ENCODE measurements at places on chromosomes 13 and 19.

- DNase-seq: no peak
These were observed 819 bp downstream of the KPTN start for GRCh38 chr19:47483200-47483599.

- DNase-seq: no peak
These were observed 36.3 kb downstream of the SMIM24 start for GRCh38 chr19:3443840-3444694.

DNA sequence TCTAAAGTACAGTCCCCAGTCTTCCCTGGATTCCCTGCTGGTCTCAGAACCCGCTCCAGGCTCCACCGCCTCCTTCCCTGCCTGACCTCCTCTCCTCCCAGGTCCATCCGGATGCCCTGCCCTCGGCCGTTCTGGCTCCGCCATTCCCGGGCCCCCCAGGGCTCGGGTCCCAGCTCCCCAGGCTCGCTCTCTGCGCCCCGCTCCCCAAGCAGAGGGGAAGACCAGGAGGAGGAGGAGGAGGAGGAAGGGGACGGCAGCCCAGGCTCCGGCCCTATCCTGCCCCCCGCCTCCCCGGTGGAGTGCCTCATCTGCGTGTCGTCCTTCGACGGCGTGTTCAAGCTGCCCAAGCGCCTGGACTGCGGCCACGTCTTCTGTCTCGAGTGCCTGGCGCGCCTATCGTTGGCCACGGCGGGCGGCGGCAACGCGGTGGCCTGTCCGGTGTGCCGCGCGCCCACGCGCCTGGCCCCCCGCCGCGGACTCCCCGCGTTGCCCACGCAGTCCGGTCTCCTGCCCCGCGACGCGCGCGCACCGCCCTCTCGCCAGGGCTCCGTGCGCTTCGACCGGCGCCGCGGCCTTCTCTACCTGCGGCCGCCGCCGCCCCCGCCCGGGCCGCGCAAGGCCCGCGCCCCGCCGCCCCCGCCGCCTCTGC is 647 bp downstream of the RNF225 start:
- no peak for DNase-seq

- no peak for DNase-seq
These were observed 3.1 kb downstream of the ZNF428 start for GRCh38 chr19:43616306-43616705.

GRCh38 chr13:74620308-74620707 is 486.1 kb upstream of the KLF12 start:
- DNase-seq: no peak

GRCh38 chr19:29120466-29120865 is 92.5 kb downstream of the UQCRFS1 start:
- DNase-seq: no peak

DNA sequence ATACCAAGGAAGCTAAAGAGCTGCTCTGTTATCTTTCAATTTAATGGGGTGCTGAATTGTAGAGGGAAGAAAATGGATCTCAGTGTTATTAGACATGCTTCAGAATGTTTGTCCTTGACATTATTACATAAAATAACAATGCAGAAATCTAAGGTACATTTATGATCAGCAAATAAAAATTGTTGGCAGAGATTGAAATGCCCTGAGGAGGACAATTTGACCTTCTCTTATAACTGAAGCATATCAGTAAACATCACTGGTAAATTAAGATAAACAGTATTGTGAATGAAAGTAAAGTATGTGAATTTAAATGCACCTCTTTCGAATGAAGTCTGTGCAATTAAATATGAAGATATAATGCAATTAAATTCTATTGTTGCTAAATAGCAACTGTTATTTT is 1362.1 kb upstream of the ATXN8OS start:
- DNase-seq: no peak

DNA sequence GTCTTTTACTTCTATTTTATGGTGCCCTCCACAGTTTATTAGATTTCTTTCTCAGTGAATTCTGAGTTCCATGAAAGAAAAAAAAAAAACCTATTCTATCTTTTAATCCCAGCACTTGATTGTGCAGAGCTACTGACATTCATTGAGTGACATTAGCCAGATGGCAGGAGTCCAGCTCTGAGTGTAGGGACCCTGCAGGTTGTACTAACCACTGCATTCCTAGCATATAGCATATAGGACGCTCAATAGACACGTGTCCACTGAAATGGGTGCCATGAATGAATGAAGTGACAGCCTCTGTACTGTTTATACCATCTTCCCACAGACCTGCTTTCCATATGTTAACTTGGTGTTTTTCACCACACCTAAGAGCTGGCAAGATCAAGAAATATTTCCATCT is 206.3 kb downstream of the RAP2A start:
- DNase-seq: no peak

DNA sequence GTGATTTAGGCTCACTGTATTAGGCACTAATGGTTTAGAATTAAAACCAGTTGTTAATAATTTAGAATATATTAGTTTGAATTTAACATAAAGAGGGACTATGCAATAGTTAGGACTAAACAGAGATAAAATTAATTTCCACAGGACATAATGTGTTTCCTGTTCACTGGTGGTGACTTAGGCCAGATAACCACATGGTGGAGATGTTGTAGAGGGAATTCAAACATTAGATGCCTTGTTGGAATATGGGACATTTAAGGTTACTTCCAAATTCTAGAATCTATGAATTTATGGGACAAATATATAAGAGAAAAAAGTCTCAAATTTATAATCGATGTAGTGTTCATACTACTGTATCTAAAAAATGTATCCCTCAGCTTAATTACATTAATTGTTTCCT is 615.5 kb upstream of the KLHL1 start:
- DNase-seq: no peak

DNA sequence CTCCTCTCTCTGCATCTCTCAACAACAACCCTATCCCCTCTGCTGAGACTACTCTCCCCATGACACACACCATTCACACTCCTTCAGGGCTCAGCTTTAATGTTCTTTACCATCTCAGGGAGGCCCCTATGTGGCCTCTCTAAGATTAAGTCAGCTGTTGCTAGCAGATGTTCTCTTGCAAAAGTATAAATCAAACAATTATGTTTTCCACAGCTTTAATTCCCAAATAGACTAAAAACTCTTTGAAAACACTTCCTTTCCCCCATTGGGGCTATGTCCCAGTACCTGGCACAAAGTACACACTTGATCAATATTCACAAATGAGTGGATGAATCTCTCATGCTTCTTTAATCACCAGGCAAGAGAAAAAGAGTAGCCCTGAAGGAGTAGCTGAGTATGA is 5.1 kb downstream of the PEG3 start:
- no peak for DNase-seq

DNA sequence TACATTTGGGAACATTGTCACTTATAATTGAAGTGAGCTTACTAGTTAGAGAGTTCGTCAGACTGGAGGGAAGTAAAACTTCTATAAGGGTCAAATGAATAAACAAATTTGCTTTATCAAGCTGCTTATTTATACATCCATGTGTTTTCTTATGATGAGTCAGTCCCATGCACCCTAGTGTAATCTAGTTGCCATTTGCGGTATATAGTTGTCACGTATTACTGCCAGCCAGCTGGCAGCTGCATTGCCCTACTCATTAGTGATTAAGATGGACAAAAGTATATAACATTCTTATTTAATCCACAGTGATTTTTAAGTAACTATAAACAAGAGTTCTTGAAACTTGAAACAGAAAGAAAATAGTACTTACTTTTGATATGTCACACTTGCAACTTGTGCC is 182.4 kb downstream of the GPC6 start:
- DNase-seq: no peak

DNA sequence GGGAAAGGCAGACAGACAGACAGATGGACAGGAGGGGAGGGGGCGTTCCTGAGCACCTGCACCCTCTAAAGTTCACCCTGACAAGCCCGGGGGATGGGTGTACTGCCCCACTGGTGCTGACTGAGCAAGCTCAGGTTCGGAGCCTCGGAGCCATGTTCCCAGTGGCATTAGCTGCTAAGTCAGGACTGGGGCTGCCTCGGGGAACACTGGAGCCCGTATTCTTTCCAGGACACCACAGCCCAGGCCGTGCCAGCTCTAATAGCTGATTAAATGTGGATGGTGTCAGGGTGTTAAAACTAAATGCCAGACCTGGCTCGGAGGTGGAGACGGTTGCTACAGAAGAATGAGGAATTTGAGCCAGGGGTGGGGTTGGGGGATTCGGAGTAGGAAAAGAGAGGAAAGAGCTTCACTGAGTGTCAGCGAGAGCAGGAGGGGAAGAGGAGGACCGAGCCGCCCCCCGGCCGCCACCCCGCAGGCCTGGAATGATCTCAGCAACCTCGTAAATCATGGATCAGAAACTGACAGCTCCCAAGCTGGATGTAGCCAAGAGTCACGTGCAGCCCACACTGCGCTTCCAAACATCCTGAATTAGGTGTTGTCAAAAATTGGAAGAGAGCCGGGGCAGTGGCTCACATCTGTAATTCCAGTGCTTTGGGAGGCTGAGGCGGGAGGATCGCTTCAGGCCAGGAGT is 10.4 kb downstream of the MAP2K2 start:
- DNase-seq: no peak

DNA sequence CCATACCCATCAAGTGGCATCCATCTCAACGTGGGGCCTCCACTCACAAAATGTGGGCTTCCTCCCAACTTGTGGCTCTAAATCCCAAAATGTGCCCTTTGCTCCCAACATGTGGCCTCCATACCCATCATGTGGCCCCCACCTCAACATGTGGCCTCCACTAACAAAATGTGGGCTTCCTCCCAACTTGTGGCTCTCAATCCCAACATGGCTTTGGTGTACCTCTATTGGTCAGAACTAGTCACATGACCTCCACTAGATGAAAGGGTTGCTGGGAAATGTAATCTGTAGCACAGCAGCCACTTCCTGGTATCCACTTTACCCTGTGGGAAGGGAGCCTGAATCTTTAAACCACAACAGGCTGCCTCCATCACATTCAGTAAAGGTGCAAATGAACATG is 10.1 kb upstream of the ACER1 start:
- no peak for DNase-seq

DNA sequence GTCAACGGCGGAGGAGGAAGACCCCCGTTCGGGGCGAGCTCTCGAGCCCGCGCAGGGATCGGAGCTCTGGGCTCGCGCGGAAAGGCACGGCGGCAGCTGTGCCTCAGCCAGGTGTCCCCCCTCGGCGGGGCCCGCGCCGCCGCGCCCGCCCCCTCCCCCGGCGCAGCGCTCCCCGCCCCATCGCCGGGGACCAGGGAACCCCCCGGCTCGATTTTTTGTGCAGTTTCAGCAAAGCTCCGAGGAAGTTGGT is 110.0 kb downstream of the KCNRG start:
- no peak for DNase-seq

DNA sequence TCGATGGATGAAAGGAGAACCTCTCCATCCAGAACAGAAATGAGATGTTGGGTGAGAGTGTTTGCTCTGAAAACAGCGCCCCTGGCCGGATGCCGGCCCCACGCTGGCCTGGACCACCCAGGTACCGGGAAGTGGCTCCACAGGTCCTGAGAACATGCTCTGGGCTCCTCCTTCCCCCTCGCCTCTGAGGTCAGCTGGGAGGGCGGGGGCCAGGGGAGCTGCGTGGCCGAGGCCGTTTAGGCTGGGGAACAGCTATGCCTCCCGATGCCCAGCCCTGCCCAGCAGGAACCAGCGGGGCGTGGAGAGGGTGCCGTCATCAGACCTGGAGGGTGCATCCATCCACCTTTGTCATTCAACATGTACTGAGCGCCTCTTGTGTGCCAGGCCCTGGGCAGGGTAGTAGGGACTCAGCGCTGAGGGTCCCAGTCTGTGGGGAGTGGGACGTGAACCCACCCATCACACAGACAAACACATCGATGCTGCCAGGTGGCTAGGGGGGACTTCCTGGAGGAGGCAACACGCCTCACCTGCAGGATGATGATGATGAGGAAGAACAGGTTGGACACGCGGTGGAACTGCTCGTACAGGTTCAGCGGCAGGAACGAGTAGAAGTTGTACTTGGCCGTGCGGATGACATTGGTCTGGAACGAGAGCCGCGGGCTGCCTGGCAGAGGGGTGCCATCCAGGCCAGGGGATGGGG is 4.2 kb downstream of the ATP8B3 start:
- DNase-seq: no peak

DNA sequence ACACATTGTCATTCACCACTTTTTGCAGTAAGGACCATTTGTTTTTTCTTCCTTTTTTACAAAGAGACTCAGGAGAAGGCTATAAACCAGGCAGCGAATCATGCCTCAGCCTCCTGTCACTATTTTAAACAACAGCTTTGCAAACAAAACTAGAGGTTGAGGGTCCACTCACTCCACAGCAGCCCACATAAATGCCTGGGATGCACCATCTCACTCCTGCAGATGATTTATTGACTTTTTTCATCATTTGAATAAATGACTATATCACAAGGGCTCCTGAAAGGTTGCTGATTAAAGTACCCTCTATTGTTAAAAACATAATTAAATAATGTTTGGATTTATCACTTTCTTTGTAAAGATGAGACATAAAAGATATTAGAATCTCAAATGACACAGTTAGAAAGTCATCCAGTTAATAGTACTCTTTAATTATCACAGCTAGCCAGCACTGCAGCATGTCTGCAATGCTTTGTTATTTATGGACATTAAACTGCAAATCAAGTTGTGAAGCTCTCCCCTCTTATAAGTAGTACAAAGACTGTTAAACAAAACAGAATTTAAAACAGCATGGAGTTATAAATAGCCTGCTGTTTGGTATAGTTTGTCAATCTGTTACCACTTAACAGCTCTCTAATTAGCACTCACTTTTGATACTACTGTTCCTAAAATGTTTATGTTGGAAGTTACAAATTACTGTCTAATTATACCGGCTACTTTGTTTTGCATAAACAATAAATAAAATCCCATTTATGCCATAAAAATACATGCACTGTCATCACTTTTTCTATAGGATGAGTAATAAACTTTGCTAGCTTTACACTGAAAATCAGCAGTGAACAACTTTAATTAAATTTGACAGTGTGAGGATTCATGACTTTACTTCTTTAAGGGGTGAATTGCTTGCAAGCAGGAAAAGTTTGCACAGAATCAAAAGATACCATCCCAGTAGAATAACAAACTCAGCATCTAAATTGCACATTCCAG is 853.2 kb downstream of the UQCRFS1 start:
- DNase-seq: no peak

DNA sequence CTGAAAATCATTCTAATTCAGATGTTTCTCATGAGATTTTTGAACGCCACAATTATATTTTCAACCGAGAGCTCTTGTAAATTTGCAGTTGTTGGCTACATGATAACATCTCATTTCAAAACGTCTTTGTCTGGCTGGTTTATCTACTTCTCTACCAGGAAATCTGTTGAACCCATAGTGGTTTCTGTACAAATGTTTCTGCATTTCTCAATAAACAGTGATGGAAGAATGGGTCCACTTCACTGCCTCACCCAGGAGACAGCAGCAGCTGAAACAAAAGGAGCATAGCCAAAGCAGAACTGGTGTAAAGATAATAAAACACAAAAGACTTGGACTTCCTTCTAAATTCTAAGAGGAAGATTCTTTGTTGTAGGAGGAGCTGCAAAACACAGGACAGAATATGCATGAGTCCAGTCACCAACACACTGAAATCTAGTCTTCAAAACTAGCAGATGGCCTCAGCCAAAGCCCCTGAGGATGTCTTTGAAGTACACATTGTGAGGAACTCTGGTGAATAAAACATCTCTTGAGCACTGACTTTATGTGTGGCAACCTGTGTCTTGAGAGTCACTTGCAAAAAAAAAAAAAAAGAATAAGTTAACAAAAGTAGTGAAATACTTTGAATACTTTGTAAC is 68.6 kb upstream of the FGF14 start:
- no peak for DNase-seq
